Caco-2 (cell line): ENCODE measurements at places on chromosomes 11 and 22. TPM values are rescaled to one million over a fixed set of nuclear protein-coding genes. Genes with fewer than 3 reads are reported as not detected.

DNA sequence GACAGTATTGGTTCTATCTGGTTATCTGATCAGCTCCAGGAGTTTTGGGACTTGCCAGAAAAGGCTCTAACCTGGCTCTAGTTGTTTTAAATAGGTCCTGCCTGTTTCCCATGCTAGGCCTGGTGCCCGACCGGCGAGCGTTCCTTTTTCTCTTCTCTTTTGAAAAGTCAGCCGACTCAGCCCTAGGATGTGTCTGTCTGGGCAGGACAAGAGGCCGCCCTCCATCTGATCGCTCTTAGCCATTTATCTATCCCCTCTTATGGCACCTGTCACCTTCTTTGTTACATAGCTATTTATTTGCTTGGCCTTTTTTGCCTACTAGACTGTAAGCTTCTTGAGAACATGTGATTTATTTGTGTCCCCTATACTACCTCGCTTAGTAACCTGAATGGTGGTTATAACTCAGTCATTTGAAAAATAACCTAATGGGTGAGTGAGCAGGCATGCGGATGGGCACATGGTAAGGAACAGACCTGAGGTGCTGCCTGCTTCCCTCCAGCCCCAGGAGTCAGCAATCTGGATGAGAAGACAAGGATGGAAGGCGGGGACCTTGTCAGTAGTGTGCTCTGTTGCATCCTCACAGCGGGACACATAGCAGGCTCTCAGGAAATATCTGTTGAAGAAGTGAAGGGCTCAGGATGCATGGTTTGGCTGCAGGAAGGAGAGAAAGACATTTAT lies 108.4 kb downstream of the ZBTB16 start:
- H3K27me3 ChIP-seq: no peaks in the 10 kb centered on the region
- no peak for DNase-seq
- H3K4me1 ChIP-seq: peaks cover 10% of the 10 kb centered on the region
- no peak overlapping the region for H3K4me3 ChIP-seq
- H3K27ac ChIP-seq: no peak overlapping the region

- no peak overlapping the region for H3K27ac ChIP-seq
- peak; percentile 96 for DNase-seq
- H3K36me3 ChIP-seq: no peaks in the 10 kb centered on the region
- peak overlapping the region; percentile 23 for H3K4me3 ChIP-seq
- peaks cover 4% of the 10 kb centered on the region; the same call in 1 of the 2 replicates for H3K4me1 ChIP-seq
Observed at GRCh38 chr11:47355283-47356128, 3.0 kb upstream of the MYBPC3 start.

DNA sequence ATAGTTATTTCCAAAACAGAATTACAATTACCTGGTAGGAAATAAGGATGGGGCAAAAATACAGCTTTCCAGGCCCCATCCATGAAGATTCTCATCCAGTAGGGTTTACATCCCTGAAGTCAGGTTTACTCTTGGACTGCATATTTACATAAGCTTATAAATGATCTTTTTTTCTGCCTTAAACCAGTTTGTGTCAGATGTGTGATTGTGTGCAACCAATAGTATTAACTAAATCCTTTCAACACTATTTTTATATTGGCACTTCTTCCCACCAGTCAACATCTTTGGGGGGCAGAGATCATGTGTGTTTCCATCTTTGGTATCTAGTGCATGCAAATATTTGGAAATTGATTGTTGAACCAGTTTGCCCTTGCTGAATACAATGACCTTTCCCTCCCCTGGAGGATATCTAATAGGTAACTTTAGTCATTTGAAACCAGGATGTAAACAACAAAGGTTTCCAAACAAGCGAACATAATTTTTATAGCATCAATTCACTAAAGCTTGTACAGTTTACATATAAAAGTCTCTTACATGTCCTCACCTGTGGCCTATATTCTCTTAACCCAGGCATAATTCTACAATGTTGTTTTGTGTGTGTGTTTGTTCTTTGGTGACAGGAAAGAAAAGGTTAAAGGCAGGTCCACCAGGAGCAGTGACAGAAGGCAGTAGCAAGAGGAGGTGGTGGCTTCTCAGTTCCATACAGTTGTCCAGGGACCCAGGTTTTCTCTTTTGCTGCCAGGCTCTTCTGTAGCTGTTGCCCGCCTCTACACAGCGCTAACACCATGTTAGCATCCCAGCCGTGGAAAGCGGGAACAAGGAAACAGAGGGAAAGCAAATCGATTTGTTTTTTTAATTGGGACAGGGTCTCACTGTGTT lies 1.7 kb upstream of the ME3 start:
- peaks cover 52% of the 10 kb centered on the region for H3K4me1 ChIP-seq
- H3K4me3 ChIP-seq: no peak overlapping the region
- no peak for DNase-seq
- no peaks in the 10 kb centered on the region for H3K27me3 ChIP-seq
- H3K36me3 ChIP-seq: no peaks in the 10 kb centered on the region

DNA sequence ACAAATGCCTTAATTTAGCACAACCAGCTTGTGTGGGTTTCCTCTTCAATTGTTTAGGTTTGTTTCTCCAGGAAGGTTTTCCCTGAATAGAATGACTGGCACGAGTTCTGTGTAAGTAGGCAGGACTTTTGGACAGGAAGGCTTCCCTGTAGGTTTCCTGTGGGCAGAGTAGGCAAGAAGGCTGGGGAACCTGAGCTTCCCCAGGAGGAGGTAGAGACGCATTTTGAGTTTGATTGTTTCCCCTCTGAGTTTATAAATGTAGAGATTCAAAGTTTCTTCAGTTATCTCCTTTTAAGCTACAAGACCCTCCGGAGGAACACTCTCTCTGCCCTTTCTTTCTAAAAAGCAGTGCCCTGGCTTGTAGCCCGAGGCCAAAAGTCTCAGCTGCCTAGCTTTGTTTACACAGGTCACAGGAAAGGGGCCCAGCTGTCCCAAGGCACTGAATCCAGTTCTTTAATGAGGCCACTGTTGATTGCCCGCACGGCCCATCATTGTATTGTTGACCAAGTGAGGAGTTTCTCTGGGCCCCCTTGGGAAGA lies 66.6 kb upstream of the RDX start:
- H3K4me3 ChIP-seq: no peak overlapping the region
- H3K27me3 ChIP-seq: no peaks in the 10 kb centered on the region

DNA sequence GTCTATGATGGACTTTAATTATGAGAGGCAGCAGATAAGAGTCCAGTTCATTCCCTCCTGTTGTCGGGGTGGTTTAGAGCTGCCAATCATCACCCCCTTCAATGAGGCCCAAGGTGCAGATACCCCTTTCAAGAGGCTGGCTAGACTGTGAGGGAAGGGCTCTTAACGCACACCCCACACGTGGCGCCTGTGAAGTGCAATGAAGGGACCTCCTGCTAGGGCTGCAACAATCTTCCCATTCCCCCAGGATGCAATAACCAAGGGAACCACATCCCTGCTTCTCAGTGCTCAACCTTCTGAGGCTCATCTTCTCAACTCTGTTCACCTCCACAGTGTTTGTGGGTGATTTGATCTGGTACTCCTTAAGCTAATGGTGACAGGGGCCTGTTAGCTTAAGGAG lies 19.0 kb downstream of the TENM4 start:
- H3K27ac ChIP-seq: no peak overlapping the region
- H3K36me3 ChIP-seq: no peaks in the 10 kb centered on the region
- H3K4me3 ChIP-seq: no peak overlapping the region
- no peaks in the 10 kb centered on the region for H3K4me1 ChIP-seq
- no peak for DNase-seq

GRCh38 chr11:21082853-21083252 lies 413.5 kb downstream of the NELL1 start:
- no peak overlapping the region for H3K27ac ChIP-seq
- no peaks in the 10 kb centered on the region for H3K36me3 ChIP-seq
- no peaks in the 10 kb centered on the region for H3K4me1 ChIP-seq
- no peak for DNase-seq
- no peaks in the 10 kb centered on the region for H3K27me3 ChIP-seq
- H3K4me3 ChIP-seq: no peak overlapping the region

DNA sequence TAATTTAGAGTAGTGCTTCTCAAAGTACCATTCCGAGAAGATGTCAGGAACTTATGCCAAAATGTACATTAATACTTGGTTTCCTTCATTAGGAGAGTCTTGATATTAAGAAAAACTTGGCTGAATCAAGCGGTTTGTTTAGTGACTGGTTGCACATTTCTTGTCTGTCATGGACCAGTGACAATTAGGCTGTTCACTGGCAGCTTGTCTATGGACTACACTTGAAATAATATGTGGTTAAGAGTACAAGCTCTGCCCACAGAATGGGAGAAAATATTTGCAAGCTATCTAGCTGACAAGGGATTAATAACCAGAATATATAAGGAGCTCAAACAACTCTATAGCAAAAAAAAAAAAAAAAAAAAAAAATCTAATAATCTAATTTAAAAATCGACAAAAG lies 24.6 kb downstream of the COA4 start:
- H3K4me1 ChIP-seq: no peaks in the 10 kb centered on the region
- H3K27me3 ChIP-seq: no peaks in the 10 kb centered on the region
- no peak overlapping the region for H3K4me3 ChIP-seq
- no peak for DNase-seq
- no peaks in the 10 kb centered on the region; the same call in 1 of the 2 replicates for H3K36me3 ChIP-seq
- no peak overlapping the region for H3K27ac ChIP-seq

DNA sequence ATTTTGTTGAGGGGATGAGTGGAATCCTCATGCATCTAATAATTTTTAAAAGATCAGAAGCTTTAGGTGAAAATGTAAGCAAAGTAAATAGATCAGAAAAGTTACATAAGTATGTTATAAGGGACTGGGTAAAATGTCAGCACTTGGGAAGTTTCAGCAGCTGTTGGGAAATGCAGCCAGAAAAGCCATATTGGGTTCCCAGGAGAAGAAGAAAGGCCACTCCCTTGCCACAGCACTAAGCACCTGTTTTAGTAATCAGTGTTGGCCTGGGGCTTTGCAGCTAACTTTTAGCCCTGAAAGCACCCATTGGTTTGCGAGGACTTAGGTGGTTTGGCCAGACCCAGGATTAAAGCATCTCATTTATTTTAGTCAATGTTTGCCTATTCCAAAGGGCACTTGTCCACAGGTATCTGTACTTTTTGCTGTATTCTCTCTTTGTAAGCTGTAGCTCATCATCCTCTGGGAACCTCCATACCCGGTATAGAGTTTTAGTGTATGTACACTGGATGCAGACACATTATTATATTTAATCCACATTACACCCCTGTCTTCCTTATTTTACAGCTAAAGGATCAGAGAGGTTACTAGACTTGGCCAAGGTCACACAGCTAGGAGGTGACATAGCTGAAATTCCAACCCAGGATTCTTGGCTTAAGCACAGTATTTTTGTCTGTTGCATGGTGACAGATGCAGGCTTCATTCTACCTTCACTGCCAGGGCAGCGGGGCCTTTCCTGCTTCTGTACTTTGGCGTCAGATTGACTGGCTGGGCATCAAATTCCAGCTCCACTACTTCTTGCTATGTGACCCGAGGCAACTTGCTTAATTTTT lies 127.7 kb upstream of the SESN3 start:
- peaks cover 27% of the 10 kb centered on the region for H3K4me1 ChIP-seq
- H3K4me3 ChIP-seq: no peak overlapping the region
- no peak overlapping the region for H3K27ac ChIP-seq
- H3K36me3 ChIP-seq: no peaks in the 10 kb centered on the region
- H3K27me3 ChIP-seq: no peaks in the 10 kb centered on the region
- DNase-seq: peak; percentile 26

GRCh38 chr11:78256962-78257361 lies 68.2 kb downstream of the USP35 start:
- H3K36me3 ChIP-seq: no peaks in the 10 kb centered on the region
- H3K27ac ChIP-seq: no peak overlapping the region
- DNase-seq: no peak

GRCh38 chr11:111245425-111245824 lies at the start of gene POU2AF2:
POU2AF2 (plus strand) TSS chr11:111245725; CDS start chr11:111245854, 129 bp downstream.
- H3K36me3 ChIP-seq: no peaks in the 10 kb centered on the region
- H3K4me3 ChIP-seq: no peak within 1 kb of the TSS
- H3K4me1 ChIP-seq: no peaks in the 10 kb centered on the region
- H3K27me3 ChIP-seq: no peaks in the 10 kb centered on the region; the same call in 1 of the 2 replicates
- no peak for DNase-seq

DNA sequence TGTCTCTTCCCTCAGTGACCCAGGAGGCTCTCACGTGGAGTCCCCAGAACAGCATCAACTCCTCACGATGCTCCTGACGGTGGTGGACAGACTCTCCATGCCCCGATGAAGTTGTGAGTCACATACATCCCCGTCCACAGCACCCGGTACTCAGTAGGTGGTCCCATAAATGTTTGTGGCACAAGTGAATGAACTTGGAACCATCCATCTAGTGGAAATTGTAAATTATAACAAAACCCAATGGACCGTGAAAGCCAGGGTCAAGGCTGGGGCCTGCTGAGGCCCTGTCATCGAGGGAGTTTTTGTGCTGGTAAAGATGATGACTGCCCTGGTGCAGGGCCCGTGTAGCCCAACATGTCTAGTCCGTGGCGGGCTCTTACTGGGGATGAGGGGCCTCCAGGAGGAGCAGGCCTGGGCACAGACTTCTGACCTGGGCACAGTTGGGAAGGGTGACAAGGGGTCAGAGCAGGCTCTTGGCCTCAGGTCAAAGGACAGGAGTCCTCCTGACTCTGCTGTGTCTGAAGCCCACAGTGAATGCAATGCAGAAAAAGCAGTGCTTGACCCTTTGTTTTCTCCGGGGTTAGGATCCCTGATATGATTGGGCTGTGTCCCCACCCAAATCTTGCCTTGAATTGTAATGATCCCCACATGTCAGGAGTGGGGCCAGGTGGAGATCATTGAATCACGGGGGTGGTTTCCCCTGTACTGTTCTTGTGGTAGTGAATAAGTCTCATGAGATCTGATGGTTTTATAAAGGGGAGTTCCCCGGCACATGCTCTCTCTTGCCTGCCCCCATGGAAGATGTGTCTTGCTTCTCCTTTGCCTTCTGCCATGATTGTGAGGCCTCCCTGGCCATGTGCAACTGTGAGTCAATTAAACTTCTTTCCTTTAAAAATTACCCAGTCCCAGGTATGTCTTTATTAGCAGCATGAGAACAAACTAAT lies 20.0 kb upstream of the SMIM38 start:
- no peaks in the 10 kb centered on the region for H3K27me3 ChIP-seq
- peaks cover 47% of the 10 kb centered on the region for H3K4me1 ChIP-seq
- no peak overlapping the region for H3K4me3 ChIP-seq
- H3K27ac ChIP-seq: peak overlapping the region; percentile 69
- DNase-seq: peak; percentile 30
- 0 out of 2 replicates have a peak, but pooled peaks cover 2% of the 10 kb centered on the region for H3K36me3 ChIP-seq

- H3K4me3 ChIP-seq: no peak overlapping the region
- no peaks in the 10 kb centered on the region for H3K27me3 ChIP-seq
- H3K4me1 ChIP-seq: peaks cover 5% of the 10 kb centered on the region
- DNase-seq: peak; percentile 31
- H3K27ac ChIP-seq: no peak overlapping the region
- H3K36me3 ChIP-seq: peaks cover 2% of the 10 kb centered on the region
Observed at GRCh38 chr11:71244116-71244810, 8.1 kb downstream of the SHANK2 start.

Gene MMP8
- not detected in 2 replicates for total RNA-seq

Gene RAB39A
- 0.16 TPM in 1 of 2 replicates, not detected in the other for total RNA-seq

Gene PRR33
- total RNA-seq: not detected in 2 replicates

Gene SCGB1D2
- not detected in 2 replicates for total RNA-seq

Gene MAP6
- 22.8 and 27.2 TPM in 2 replicates for total RNA-seq

Gene NNMT
- 2.4 TPM in 2 replicates for total RNA-seq

Gene SCARF2
- total RNA-seq: 0.58 and 0.73 TPM in 2 replicates

Gene PRODH
- 39.0 and 47.9 TPM in 2 replicates for total RNA-seq

Gene SMIM35
- not detected in 2 replicates for total RNA-seq

Gene PUS3
- total RNA-seq: 19.9 and 22.4 TPM in 2 replicates
